Upper lobe of right lung (tissue), 1 donor: ENCODE measurements at places on chromosomes 2 and 18.

DNA sequence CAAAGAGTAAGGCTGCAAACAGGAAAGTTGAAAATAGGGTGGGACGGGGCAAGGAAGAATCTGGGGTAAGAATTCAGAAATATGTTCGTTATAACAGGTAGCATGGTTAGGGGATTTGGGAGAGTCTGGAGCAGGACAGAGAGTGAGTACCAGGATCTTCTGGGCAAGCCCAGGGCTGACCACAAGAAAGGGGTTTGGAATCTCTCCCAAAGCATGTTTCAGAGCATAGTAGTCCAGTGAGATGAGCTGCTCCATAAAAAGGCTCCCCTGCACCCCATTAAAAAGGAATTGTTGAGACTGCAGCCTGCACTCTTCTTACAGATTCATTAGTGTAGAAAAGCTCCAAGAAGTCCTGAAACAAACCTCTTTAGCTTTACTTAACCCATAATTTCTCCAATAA lies 291.1 kb downstream of the MTX2 start:
- H3K27ac ChIP-seq: no peak overlapping the region
- peaks cover 29% of the 10 kb centered on the region for H3K27me3 ChIP-seq

DNA sequence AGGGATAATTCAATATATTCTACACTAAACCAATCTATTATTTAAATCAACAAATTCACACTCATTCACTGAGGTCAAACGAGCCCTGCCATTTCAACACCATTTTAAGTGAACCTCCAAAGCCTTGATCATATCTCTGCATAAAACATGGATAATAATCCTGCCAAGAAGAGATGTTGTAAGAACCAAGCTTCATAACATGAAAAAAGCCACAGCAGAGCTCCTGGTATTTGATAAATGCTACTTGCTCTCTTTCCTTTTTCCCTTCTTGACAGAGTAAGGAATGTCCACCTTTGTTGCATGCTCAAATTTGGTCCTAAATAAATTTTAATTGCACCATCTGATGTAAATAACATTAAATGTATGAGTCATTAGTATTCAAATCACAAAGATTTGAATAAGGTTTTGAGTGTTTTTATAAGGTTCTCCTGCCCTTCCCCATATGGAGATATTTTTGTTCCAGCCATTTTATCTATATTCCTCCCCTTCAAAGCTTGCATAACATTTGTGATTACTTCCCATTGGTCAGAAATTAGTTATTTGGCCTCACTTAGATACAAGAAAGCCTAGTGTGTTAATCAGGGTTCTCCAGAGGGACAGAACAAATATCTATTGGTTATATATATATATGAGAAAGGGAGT lies 318.8 kb downstream of the RND3 start:
- no peak overlapping the region for H3K4me3 ChIP-seq
- H3K4me1 ChIP-seq: no peaks in the 10 kb centered on the region
- H3K36me3 ChIP-seq: no peaks in the 10 kb centered on the region
- no peaks in the 10 kb centered on the region for H3K27me3 ChIP-seq
- H3K27ac ChIP-seq: no peak overlapping the region
- DNase-seq: no peak

DNA sequence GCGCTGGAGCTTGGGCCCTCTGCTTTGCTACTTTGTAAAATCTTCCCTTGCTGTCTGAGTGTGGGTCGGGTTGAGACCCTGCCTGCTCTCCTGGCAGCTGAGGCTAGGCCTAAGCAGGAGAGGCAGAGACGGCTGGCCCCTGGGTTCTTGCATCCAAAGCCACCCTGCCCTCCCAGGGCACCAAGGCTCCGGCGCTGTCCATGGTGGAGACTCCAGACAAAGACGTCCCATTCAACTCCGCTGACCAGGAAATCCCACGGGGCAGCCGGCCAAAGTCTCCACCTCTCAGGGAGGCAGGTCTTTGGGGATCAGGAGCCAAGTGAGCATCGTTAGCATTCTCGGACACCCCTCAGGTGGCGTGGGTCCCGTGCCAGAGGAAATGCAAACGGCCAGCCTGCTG lies 2.6 kb upstream of the PRLH start:
- peaks cover 5% of the 10 kb centered on the region for H3K4me1 ChIP-seq
- H3K27ac ChIP-seq: no peak overlapping the region
- H3K36me3 ChIP-seq: no peaks in the 10 kb centered on the region
- H3K4me3 ChIP-seq: no peak overlapping the region
- DNase-seq: peak; percentile 77
- H3K27me3 ChIP-seq: peaks cover 8% of the 10 kb centered on the region

DNA sequence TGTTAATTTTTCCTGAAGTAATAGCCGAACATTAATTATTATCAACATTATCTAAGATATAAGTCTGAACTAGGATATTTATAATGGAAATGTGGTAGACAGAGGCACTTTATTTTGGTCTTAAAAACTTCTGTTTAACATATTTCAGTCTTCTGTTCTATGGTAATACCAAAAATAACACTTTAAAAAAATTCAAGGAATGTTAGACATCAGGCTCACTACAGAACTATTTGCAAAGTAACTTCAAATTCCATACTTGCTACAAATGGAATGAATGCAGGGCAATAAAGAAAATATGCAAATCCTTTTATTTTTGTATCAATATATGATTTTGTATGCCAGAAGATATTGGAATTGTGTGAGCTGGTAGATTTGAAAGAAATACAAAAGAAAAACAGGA lies 345.5 kb upstream of the DSEL start:
- no peaks in the 10 kb centered on the region for H3K4me1 ChIP-seq
- no peaks in the 10 kb centered on the region for H3K36me3 ChIP-seq
- no peak overlapping the region for H3K27ac ChIP-seq
- DNase-seq: no peak

GRCh38 chr2:181461056-181461997 lies 4.1 kb downstream of the ITGA4 start:
- H3K4me1 ChIP-seq: peaks cover 25% of the 10 kb centered on the region
- H3K27ac ChIP-seq: no peak overlapping the region
- no peaks in the 10 kb centered on the region for H3K36me3 ChIP-seq
- peak overlapping the region; percentile 6 for H3K4me3 ChIP-seq

DNA sequence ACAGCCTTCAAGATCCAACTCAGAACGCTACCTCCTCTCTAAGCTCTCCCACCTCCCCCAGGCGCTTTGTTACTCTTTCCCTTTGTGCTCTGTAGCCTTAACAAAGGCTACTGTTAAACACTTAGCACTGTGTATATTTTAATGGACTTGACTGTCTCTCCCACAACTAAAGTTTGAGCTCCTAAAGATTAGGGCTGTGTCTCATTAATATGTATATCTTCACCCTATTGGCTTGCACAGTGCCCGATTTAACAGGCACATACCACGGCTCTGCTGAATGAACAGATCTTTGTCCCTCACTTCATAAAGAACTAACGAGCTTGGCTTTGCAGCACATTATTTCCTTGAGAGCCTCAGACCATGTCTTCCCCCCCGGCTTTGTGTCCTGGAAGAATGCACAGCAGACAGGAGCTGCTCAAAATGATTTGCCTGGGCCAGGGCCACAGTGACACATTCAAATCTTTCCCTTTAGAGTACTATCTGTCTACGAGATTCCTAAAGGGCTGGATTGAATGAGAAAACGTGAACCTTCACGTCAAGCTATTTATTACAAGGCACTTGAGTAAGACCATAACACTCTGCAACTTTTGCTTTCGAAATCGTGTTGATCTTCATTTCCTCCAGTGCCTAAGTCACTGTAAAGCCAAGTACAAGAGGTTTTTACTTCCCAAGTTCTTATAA lies 22.1 kb downstream of the ABHD3 start:
- peak overlapping the region; percentile 78 for H3K27ac ChIP-seq
- no peaks in the 10 kb centered on the region for H3K36me3 ChIP-seq
- H3K4me3 ChIP-seq: peak overlapping the region; percentile 49
- no peak for DNase-seq
- no peaks in the 10 kb centered on the region for H3K27me3 ChIP-seq

DNA sequence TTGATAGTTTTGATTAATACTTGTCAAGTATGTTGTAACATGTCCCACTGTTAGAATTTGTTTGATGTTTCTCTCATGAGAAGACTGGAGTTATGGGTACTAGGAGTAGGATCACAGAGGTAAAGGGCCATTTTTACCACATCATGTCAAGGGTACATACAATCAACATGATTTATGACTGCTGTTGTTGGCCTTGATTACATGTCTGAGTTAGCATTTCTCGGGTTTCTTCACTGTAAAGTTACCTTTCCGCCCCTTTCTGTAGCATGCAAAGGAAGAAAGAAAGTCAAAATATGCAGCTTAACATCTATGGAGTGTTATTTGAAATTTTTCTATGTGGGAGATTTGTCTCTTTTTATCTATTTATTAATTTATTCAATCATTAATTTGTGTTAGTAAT lies 1456.4 kb downstream of the SUCLG1 start:
- no peaks in the 10 kb centered on the region for H3K36me3 ChIP-seq
- H3K4me3 ChIP-seq: no peak overlapping the region
- no peak overlapping the region for H3K27ac ChIP-seq
- DNase-seq: no peak

DNA sequence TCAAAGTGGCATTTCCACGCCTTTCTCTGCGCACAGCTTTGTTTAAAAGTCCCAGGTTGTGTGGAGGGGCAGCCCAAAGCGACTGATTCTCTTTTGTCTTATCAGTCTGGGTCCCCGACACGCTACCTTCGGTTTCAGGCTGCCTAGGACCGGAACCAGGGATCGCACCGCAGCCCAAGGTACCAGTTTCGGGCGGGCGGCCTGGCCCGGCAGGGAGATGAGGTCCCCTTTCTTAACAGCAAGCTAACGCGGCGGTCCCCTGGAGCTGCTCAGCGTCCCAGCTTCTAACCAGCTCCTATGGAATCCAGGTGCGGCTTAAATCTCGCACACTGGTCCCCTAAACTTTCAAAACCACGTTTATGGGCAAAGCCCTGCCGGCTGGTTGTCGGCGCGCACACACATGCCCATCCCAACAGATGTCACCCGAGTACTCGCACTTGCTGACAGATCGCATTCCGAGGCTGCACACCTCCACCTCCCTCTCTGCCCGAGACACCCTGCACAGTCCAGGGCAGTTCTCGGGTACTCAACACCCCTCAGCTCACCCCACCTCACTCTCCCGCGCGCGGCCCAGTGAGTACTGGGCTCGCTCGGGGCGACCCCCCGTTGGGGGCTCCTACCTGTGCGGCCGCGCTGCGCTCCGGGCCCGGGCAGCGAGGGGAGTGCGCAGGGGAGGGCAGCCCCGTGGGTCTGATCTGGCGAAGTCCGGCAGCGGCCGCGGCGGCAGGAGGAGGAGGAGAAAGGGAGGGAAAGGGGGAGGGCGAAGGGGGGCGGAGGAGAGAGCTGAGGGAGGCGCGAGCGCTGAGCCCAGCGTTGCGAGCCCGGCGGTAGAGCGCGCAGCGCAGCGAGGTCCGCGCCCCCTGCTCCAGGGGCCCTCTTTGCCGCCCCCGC lies at the start of gene EFEMP1:
Gene EFEMP1, minus strand, starts transcription at position 692 of the 891 bp plus-strand sequence. CDS start 1,342 bp downstream, outside the sequence.
- peak within 1 kb of the TSS; percentile 70 for H3K4me3 ChIP-seq
- H3K27me3 ChIP-seq: peaks cover 11% of the 10 kb centered on the region
- peak within 1 kb of the TSS; percentile 75 for H3K27ac ChIP-seq
- no peaks in the 10 kb centered on the region for H3K36me3 ChIP-seq

GRCh38 chr2:184646177-184646576 lies 47.8 kb downstream of the ZNF804A start:
- no peak overlapping the region for H3K4me3 ChIP-seq
- no peak for DNase-seq
- H3K36me3 ChIP-seq: no peaks in the 10 kb centered on the region
- no peaks in the 10 kb centered on the region for H3K27me3 ChIP-seq
- H3K4me1 ChIP-seq: no peaks in the 10 kb centered on the region
- H3K27ac ChIP-seq: no peak overlapping the region

- no peaks in the 10 kb centered on the region for H3K36me3 ChIP-seq
- H3K27ac ChIP-seq: peak overlapping the region; percentile 94
- no peaks in the 10 kb centered on the region for H3K27me3 ChIP-seq
These were observed 802 bp upstream of the SAP130 start for GRCh38 chr2:128028668-128029054.

GRCh38 chr18:39232490-39232889 lies 1666.9 kb upstream of the CELF4 start:
- H3K36me3 ChIP-seq: no peaks in the 10 kb centered on the region
- H3K27me3 ChIP-seq: no peaks in the 10 kb centered on the region
- H3K4me1 ChIP-seq: no peaks in the 10 kb centered on the region
- H3K4me3 ChIP-seq: no peak overlapping the region
- DNase-seq: no peak
